ENCODE measurements at places on chromosomes 5 and 9. TPM values are rescaled to one million over a fixed set of nuclear protein-coding genes. Genes with fewer than 3 reads are reported as not detected.

Gene PPP2CA
- total RNA-seq, result 115 TPM

Gene CREB3
- total RNA-seq, result 28.2 TPM

DNA sequence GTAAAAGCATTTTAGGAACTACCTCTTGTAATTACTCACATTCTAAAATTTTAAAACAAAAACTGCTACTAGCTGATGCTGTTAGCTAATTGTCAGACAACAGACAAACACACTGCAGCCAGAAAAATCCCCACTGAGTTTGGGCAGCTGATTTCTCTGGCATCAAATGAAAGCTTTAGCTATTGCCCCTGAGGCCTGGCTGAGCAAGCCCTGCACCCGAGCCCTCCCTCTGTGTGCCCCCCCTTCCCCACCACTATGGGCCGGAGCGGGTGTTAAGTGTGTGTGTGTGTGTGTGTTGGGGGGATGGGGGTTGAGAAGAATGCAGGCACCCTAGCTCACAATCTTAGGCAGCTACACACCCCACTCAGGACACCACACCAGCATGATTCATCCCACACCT, 2.4 kb downstream of the NEUROG1 start:
- DNase-seq, result no peak

- DNase-seq, result no peak
Measured at GRCh38 chr9:3468421-3469205, 57.2 kb downstream of the RFX3 start.

- no peak for DNase-seq
Measured at GRCh38 chr5:161420521-161420920, 126.0 kb downstream of the GABRB2 start.

All from mucosa of descending colon (tissue), 3 donors.